ENCODE measurements at places on chromosomes 12 and 14.

DNA sequence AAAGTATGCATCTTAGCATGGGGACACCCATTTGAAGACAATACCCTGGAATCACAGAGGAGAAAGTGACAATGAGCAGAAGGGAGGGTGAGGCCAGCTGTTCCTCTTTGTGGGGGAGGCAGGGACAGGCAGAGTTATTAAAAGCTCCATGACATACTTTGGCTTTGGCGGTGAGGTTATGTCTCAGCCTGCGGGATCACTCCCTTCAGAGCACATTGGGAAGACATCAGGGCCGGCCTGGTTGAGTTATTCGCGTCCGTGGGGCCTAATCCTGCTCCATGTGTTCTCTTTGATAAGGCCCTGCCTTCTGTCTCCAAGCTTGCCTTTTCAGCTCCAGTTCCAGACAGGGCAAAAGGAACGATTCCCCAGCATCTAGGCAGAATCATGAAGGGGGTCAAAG is 98.8 kb upstream of the NTF3 start:
- DNase-seq = no peak

DNA sequence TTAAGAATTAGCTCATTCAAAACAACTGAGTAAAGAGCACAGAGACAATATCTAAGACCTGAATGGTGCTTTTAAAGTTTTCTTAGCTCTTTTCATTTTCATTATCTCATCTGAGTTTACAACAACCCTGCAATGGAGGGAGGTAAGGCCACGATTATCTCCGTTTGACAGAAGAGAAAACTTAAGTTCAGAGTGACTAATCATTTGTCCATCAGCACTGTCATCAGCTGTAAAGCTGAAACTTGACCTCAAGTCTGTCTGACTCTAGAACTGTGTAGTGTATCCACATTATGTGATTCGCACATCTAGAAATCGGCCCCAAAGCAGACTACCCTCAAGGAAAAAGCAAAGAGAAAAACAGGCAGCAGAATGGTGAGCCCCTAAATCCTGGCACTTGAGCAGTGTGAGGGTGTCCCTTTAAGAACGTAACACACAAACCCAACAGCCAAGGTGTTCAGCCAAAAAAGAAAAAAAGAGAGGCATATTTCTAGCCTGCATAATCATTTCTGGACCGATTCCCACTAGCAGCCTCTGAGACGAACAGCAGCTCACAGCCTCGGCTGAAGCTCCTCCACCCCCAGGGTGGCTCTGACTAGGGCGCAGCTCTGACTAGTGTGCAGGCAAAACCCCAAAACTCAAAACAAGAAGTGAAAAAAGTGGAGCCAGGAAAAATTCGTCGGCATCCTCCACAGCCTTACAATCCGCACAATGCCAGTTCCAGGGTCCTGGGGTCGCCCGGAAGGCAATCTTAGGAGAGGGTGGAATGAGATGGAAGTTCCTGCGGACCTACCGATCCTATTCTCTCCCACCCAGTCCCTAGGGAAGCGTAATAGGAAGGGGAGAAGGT is 1.6 kb downstream of the STXBP6 start:
- DNase-seq = no peak

GRCh38 chr14:24367514-24368211 is at the start of gene NFATC4:
Gene NFATC4, plus strand, starts transcription at chr14:24368184. Its CDS starts 157 bp downstream, at chr14:24368341.
- DNase-seq = peak; percentile 84

- no peak for DNase-seq
Observed at GRCh38 chr14:51356381-51356780, 116.3 kb downstream of the TMX1 start.

DNA sequence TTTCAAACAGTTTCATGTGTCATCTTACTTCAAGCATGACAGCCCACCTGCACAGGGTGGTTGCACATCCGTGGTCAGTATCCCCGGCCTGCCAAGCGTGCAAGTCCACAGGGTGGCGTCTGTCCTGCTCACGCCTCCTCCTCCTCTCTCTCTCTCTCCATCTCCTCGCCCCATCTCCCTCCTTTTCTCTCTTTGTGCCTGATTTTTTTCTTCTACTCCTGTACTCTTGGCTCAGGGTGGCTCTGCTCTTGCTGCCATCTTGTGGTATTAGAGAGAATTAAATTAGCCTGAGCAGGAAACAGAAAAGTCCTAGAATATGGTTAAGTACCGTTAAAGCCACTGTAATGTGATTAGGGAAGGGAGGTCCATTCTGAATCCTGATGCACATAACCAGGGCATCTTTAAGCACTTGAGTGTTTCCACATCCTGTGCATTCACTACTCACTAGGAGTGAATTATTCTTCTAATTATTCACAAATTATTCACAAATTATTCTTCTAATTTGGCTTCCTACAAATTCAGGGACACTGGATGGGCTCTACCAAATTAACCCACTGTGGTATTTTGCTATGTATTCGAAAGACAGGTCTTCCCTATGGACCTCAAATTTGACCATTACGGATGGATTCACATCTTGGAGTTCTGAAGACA is 25.5 kb upstream of the DTX1 start:
- no peak for DNase-seq

DNA sequence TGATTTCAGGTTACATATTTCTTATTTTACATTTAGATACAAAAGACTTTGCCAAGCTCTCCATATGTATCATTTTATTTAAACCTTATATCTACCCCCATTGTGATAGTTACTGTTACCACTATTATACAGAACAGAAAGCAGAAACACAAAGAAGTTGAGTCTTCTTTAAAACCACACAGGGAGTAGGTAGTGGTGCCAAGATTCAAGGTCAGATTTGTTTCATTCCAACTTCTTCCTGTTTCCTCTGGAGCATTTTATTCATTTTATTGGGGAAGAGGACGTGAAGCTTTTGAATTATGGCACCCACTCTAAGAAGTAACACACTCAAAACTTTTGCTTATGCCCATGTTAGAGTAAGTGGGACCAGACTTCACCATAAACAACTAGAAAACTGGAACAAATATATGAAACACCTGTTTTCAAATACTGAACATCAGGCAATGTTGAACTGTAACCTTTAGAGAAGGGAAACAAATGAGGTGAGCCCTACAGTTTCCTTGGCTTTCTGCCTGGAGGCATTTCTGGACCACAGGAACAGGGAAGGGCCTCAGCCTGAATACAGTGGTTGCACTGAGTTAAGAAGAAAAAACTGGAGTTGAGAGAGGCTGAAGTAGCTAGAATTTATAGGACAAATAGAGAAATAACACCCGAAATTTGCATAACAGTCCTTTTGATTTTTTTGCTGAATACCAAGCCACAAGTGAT is 160.4 kb upstream of the SSTR1 start:
- no peak for DNase-seq

- DNase-seq = no peak
Observed at GRCh38 chr12:18254081-18254480, 7.2 kb upstream of the PIK3C2G start.

DNA sequence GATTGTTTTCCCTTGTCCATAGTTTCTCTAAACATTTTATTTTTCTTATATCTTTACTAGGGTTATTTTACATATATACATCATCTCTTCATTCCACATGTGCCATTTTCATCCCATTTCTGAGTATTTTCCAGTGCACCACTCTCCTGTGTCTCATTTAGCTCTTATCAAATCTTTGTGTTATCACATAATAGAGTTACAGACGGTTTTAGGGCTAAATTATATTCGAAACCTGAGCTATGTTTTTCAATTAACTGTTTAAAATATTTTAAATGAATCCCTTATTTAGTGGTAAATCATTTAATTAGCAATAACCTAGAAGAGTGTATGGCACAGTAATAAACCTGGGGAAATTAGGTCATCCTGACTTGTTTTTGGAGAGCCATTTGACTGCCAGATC is 160.4 kb upstream of the DCN start:
- no peak for DNase-seq

DNA sequence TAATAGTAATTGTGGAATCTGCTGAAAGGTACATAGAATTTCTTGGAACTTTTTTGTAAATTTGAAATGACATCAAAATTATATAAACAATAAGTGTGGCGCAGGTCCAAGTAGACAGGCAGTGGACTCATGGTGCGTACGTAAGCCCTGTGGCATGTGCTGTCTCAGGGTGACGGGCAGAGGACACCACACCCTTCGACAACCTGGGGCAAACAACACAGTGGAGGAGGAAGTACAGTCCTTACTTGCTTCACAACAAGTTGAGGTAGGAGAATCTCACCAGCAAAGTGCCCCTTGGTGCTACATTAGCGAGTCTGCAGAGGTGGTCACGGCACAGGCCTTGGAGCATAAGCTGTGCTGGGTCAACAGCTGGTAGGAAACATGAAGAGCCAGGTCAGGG is 180.9 kb downstream of the AEBP2 start:
- no peak for DNase-seq

DNA sequence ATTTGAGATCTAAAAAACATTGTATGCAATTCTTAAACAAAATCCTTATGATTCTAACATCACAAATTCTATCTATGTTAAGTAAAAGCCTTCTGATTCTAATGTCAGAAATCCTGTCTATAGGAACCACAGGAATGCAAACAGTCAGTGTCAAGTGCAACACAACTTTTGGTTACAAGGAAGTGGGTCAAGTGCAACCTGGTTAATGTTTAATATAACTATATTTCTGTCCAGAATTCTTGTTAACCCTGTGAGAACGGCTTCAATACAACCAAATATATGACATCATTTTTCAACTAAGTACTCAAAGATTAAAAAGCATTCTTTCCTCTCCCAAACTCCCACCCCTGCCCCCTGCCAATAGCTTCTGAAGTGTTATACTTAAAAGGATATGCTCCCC is 107.9 kb upstream of the PLEKHA5 start:
- no peak for DNase-seq

DNA sequence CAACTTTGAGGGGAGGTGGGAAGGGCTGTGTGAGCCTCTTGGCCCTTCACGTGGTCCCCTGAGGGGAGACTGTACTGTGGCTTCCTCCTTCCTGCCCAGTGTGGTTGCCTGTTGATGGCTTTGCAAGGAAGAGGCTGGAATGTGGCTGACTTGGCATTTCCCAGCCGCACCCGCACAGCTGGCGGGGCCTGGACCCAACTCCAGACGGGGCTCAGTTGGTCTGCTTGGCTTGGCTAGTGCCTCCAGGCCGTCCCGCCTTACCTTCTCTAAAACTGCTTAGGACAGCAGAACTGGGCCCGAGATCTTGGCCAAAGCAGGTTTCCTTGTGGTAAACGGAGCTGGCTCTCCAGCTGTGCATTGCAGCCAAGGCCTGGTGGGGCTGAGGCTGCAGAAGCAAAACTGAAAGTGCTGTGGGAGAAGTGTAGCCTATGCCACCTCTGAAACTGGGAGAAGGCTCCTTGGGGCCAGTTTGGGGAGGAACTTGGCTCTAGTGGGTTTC is 139.5 kb downstream of the SMOC1 start:
- DNase-seq = no peak

DNA sequence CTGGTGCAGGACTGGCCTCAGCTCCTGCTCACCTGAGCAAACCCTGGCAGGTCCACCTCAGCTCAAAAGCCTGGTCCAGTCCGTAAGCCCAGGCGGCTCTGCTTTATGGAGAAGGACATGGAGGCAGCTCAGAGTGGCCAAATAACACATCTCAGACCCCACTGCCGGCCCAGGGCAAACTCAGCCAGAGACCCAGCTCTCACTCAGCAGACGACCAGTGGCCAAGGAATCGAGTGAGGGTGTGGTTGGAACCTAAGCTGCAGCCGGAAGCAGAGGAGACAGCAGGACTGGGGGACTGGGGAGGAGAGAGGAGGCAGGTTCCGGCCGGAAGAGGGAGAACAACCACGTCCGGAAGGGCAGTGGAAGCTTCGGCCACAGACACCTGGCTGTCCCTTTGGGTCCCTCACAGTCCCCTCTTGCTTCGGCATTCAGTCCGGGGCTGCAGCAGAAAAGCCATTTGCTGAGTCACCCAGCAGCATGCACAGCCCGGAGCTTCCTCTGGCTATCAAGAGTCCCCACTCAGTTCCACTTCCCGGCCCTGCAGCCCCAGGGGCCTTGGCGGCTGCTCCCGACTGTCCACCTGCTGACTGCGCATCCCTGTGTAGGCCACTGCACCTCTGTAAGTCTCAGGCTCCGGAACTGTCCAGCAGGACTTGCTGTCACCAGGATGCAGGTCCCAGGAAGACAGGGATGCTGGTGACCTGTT is 104.0 kb downstream of the CALM1 start:
- no peak for DNase-seq

- DNase-seq = no peak
Observed at GRCh38 chr12:129614221-129614885, 289.5 kb downstream of the TMEM132D start.

GRCh38 chr12:82746668-82747067 is 60.0 kb downstream of the TMTC2 start:
- DNase-seq = no peak

- DNase-seq = no peak
Observed at GRCh38 chr12:13504074-13504473, 307.5 kb downstream of the EMP1 start.

GRCh38 chr12:51749206-51749985 is 99.1 kb downstream of the FIGNL2 start:
- no peak for DNase-seq

GRCh38 chr14:89125216-89125615 is 291.8 kb downstream of the FOXN3 start:
- DNase-seq = no peak

- DNase-seq = peak; percentile 97
Observed at GRCh38 chr12:108596854-108597558, 878 bp downstream of the TMEM119 start.

- DNase-seq = no peak
Observed at GRCh38 chr14:68627050-68627867, 165.6 kb downstream of the ZFP36L1 start.

Data from SJSA1 (cell line).